Stimulated activated CD4-positive, alpha-beta T cell treated with anti-CD3 and anti-CD28 coated beads, TNF-alpha, amount 100 ng/mL, for 4 hours (primary cell): ENCODE measurements at places on chromosomes 5 and 9.

DNA sequence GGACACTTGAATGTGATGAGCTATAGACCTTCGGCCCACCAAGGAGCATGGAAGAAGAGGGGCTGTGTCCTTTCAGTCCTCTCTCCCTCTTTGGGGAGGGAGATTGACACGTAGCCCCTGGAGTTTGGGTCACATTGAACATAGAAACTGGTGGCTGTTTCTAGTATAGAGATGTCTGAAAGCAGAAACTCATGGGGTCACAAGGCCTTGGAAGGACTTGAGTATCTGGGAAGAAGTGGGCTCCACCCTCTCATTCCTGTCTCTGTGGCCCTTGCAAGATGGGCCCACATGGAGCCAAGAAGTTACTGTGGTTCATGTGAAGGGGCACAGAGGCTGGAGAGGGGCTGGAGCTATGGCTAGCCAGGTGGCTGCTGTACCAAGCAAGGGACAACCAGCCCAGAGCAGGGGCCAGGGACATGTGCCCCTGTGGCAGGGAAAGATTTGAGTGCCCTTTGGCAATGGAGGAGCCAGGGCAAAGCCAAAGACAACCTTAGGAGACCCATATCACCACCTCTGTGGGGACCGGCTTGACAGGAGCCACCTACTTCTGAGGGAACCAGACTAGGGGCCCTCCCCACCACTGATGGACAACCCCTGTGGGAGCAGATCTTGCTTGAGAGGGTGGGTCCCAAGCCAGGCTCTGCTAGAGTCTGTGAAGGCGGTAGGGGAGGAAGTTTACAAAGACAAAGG is 12.8 kb upstream of the ANGPTL2 start:
- DNase-seq = no peak

GRCh38 chr5:66436721-66437120 is 159.5 kb upstream of the MAST4 start:
- no peak for DNase-seq

- peak; percentile 16 for DNase-seq
Observed at GRCh38 chr5:56696900-56697299, 118.4 kb upstream of the MAP3K1 start.

GRCh38 chr9:77547106-77547730 is 100.9 kb downstream of the GNA14 start:
- DNase-seq = no peak

DNA sequence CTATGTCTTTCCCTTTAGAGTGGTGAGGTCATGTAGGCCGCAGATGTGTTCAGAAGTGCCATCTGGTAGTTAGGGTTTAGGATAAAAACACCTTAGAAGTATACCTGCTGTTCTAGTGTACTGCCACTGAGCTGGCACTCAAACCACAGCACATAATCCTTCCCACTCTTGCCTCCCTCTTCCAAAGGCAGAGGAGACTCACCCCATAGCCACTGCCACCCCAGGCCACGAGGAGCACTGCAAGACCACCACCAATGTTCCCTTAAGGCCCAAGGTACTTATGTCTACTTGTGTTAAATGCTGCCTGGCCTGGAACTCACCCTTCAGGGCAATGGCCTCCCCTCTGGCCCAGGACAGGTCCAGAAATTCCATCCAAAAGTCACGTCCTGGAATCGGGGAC is 379.5 kb upstream of the EDIL3 start:
- no peak for DNase-seq

GRCh38 chr9:123562844-123563346 is 206.9 kb downstream of the CRB2 start:
- DNase-seq = no peak

DNA sequence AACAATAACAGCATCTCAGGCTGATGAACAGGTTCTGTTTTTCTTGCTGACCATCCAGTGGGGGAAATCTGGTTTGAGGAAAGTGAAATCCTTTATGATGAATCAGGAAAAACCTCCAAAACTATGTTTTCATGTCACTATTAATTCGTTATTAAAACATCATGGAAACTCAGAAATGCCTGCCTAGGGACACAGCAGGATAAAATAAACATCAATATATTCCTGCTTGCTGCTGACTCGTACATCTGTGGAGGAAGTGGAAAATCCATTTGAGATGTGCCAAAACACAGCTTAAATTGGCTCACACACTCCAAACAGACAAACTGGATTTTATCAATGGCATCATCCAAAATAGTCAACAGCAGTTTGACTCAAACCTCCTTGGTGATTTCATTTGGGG is 53.0 kb downstream of the TEK start:
- DNase-seq = no peak
